NCI-H1105 treated with DMSO at 0.1 percent for 48 hours (cell line): ENCODE measurements at places on chromosomes 5 and 9.

GRCh38 chr9:99752417-99753109 is 69.1 kb upstream of the NR4A3 start:
- no peak for DNase-seq

- DNase-seq, result no peak
These were observed 138.4 kb upstream of the DMRTA1 start for GRCh38 chr9:22308177-22308576.

GRCh38 chr5:58407042-58407719 is 52.7 kb downstream of the PLK2 start:
- DNase-seq, result no peak

- no peak for DNase-seq
These were observed 137.9 kb upstream of the TRIM32 start for GRCh38 chr9:116549061-116549664.

DNA sequence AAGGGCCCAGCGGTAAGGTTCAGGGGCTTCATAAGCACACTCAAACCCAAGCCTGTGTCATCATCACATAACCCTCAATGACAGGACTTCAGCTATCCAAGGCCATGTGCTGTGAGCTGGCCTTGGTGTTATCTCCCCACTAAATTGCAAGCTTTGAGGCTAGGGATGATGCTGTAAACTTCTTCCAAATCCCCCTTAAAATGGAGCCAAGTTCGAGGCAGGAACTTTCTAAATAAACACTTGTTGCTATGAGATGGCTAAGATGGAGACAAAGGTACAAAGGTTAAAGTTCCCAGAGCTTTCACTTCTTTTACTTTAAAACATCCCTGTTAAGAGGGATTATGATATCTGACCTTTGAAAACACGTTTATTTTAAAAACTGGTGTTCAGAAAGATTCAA is 123.6 kb downstream of the MYO10 start:
- DNase-seq, result no peak

DNA sequence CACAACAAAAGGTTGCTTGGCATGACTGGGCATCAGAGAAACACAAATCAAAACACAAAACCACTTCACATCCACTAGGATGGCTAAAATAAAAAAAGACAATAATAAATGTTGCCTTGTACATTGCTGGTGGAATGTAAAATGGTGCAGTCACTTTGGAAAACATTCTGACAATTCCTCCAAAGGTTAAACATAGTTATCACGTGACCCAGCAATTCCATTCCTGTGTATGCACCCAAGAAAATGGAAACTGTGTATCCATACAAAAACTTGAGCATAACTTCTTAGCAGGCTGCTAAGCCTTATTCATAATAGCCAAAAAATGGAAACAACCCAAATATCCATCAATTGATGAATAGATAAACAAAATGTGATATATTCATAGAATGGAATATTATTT is 10.2 kb upstream of the SLC46A2 start:
- no peak for DNase-seq

DNA sequence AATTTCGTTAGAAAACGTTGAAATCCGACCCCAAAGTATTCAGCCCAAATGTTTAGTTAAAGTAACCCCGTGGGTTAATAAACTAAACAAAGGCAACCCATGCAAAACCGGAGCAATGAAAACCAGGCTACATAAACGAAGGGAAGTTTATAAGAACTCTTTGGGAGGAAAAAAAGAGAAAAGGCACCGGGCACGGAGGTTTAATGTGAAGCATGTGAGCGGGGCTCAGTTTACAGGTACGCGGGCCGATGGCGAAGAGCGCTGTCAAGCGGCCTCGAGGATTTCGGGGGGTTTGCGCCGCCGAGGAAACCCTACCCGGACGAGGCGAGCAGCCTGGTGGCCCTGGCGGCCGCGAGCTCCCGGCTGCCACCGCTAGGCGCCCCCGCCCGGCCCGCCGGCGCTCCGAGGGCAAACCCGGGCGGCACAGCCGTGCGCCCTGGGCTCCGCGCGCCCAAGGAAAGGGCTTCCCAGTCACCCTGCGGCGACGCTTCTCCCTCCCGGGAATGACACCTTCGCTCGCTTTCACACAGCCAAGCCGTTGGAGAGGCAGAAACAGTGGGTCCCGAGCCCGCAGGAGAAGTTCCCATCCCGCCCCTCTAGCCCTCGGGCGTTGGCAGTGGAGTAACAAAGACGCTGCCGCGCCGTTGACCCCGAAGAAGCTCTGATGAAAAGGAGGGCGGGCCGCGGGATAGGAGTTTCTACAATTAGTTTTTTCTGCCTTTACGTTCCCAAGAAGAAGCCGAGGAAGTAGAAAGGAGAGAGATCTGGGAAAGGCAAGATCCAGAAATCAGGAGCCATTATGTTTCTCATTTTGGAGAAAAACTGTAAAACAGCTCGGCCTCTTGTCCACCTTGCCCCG is 126.0 kb downstream of the TMEM174 start:
- DNase-seq, result no peak

GRCh38 chr5:56123531-56124243 is 109.4 kb downstream of the ANKRD55 start:
- no peak for DNase-seq

- DNase-seq, result no peak
These were observed 18.6 kb upstream of the DAP start for GRCh38 chr5:10779592-10779991.

GRCh38 chr5:71573591-71573990 is 13.5 kb upstream of the MCCC2 start:
- no peak for DNase-seq

DNA sequence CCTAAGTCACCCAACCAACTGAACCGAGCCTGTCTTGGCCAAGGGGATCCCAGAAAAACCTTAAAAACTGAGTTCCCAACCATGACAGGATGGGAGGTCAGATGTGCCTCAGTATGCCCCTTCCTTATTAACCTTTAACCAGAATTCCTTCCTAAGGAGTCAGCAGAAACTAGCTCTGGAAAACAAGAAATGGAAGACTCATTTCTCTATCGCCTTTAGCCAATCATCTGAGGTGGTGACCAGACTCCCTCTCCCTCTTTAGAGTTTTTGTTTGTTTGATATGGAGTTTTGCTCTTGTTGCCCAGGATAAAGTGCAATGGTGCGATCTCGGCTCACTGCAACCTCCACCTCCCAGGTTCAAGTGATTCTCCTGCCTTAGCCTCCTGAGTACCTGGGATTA is 37.5 kb downstream of the SLC28A3 start:
- DNase-seq, result no peak

- DNase-seq, result no peak
These were observed 196.1 kb downstream of the GAS1 start for GRCh38 chr9:86751207-86751606.

GRCh38 chr5:42586625-42587024 is 163.4 kb downstream of the GHR start:
- DNase-seq, result no peak

DNA sequence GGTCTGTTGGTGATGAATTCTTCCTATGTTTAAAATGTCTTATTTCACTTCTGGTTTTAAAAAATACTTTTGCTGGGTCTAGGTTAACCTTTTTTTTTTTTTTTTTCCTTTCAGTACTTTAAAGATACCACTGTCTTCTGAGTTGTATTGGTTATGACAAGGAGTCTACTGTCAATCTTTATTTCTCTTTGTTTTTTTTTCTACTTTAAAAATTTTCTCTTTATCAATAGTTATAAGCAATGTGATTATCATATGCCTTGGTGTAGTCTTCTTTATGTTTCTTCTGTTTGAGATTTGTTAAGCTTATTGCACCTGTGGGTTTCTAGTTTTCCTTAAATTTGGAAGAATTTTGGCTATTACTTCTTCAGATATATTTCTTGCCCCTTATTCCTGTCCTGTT is 125.6 kb upstream of the SPRY4 start:
- no peak for DNase-seq

GRCh38 chr5:130168211-130168610 is 263.9 kb downstream of the CHSY3 start:
- DNase-seq, result no peak

GRCh38 chr5:27252911-27253310 is 214.5 kb upstream of the CDH9 start:
- DNase-seq, result no peak

DNA sequence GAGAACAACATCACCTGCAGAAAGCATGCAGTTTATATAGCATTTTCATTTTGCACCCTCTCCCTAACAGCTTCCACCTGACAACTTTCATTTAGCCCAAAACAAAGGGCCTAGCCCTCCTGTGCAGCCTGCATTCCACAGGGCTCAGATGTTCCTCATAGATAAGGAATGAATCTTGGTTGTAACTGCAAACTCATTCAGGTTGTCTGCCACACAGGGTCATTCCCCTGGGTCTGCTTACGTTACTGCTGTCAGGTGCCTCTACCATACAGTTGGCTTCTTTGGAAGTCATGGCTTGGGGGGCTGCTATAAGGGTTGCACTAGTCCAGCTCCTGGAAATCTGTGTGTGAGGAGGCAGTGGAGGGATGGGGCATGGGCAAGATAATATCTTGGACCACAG is 2.7 kb upstream of the DCP2 start:
- DNase-seq, result no peak
